ENCODE measurements at places on chromosomes 5 and 9.

- DNase-seq: no peak
These were observed 3.7 kb downstream of the GALNT12 start for GRCh38 chr9:98811051-98811650.

- no peak for DNase-seq
These were observed 674.9 kb downstream of the SEMA5A start for GRCh38 chr5:8870959-8871355.

DNA sequence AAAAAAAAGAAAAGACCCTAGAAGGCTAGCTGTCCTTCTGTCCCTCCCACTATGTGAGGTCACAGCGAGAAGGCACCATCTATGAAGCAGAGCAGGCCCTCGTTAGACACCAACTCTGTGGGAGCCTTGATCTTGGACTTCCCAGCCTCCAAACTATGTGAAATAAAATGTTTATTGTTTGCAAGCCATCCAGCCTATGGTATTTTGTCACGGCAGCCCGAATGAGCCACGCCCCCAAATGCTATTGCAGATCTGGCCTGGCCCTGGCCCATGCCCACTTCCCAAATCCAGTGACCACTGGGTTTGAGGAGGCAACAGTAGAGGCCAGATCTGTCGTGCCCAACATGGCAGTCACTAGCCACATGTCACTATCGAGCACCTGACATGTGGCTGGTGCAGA is 10.8 kb downstream of the STK10 start:
- DNase-seq: no peak

GRCh38 chr9:136078024-136078423 is 17.1 kb downstream of the NACC2 start:
- DNase-seq: no peak

DNA sequence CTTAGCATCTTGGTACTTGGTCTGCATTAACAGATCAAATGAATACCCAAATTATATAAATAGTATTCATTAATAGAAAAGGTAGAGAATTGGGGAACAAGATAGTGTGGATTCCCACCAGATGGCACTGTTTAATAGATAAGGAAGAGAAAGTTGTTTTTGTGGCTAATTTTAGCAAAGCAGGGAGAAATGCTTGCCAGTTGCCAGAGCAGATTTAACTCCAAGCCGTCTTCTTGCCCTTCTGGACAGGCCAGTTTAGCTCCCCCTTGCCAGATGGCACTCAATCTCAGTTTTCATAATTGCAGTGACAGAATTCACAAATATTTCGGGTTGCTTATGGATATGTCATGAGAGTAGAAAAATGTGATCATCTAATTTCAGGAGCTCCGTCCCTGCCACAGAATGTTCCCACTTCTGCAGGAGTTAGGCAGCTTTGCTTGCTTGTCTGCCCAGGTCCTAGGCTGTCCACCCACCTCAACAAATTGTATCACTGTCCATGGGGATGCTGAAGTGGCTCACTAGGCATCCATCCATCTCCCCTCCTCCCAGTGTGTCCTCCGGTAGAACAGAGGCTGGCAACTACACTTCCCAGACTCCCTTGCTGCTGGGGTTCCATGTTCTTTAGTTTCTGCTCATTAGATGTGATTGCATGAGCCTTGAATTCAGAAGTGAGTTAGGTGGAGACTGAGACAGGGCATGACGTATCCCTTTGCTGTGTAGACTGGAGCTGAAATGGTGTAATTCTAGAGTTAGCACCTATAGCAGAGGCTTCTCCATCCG is 11.8 kb upstream of the HEXB start:
- no peak for DNase-seq

DNA sequence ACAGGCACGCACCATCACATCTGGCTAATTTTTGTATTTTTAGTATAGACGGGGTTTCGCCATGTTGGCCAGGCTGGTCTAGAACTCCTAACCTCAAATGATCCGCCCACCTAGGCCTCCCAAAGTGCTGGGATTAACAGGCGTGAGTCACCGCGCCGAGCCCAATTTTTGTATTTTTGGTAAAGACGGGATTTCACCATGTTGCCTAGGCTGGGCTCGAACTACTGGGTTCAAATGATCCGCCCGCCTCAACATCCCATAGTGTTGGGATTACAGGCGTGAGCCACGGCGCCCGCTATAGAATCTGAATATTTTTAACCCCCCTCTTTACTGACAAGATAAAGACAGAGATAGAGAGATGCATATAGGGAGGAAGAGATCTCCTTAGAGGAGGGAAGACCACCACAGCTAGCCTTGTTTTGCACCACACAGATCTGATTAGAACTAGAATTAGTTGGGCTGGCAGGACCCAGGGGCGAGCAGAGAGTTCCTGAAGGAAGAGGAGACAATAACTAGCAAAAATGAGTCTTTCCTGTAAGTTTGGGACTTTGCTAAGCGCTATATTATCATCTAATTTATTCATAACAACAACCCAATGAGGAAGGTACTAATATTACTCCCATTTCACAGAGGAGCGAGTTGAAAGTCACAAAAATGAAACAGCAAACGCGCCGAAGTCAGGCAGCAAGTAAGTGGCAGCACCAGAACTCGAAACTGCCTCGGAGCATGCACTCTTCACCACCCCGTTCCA is 1.5 kb upstream of the ANKHD1 start:
- no peak for DNase-seq

GRCh38 chr5:83036991-83037575 is 40.1 kb downstream of the TMEM167A start:
- DNase-seq: no peak

GRCh38 chr5:68729678-68730077 is 364.1 kb upstream of the SLC30A5 start:
- no peak for DNase-seq

DNA sequence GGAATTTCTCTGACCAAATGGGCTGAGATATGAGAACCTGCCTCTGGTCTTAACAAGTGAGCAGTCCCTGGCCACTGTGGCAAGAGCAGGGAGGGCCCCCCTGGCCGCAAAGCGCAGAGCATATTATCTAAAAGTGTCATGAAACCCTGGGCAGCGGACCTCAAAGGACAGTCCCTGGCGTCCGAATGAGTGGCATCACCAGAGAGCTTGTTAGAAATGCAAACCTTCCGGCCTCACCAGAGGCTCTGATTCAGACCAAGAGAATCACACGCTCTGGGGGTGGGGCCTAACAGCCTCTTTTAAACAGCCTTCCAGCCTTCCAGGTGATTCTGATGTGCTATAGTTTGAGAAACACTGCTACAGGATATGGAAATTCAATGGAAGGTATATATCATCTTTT is 10.9 kb downstream of the PTPN3 start:
- no peak for DNase-seq

DNA sequence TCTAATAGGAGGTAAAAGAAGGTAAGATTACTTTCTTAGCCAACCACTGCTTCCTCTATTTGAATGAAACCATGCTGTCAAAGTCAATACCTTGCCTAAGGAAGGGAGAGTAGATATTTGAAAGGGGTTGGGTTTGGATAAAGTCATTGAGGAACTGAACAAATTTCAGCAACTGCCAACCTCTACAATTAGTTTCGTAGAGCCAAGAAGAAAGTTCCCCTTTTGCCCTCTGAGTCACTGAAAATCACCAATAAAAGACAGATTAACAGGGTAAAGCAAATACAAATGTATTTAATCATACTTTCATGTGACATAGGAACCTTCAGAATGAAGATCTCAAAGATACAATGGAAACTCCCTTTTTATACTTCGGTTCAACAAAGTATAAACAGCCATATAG is 615.7 kb downstream of the GABRG2 start:
- DNase-seq: no peak

DNA sequence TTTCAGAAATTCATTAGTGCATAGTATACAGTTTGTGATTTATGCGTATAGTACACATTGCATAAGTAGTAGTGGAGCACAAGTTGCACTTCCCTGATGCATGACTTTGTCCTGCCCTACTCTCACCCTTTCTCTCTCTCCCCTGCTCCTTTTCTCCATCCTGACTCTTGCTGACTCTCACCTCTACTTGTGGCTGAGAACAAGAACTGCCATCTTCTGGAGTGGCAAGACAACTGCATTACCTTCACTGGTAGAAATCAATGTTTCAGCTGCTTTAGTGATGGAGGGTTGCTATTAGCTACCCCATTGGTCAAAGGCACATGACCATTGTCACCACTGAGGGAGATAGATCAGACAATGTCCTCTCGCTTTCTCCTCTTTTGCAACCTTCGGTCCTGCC is 26.9 kb downstream of the SPEF2 start:
- no peak for DNase-seq

- no peak for DNase-seq
These were observed 62.5 kb upstream of the FCN2 start for GRCh38 chr9:134818000-134818568.

GRCh38 chr5:61142811-61143210 is 19.5 kb downstream of the SMIM15 start:
- no peak for DNase-seq

GRCh38 chr9:84123648-84124406 is 143.2 kb downstream of the RMI1 start:
- DNase-seq: no peak

GRCh38 chr9:133509179-133510083 is 15.3 kb downstream of the MYMK start:
- no peak for DNase-seq

DNA sequence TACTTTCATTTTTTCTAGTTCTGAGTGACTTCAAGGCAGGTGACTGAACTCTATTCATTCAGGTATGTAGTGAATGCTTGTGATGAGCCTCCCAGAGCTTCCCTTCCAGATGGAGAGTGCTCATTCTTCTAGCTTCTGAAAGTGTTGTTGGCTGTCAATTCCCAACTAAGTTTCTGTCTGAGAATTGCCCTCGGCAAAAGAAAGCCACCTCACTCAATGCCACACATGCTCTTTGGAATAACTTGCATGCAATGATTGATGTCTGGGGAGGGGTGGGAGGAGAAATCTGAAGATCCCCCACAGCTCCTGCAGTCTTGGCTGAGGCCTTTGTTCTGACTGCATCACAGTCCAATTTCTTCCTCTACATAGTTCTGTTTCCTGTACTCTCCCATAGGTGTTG is 123.1 kb upstream of the C6 start:
- DNase-seq: no peak

DNA sequence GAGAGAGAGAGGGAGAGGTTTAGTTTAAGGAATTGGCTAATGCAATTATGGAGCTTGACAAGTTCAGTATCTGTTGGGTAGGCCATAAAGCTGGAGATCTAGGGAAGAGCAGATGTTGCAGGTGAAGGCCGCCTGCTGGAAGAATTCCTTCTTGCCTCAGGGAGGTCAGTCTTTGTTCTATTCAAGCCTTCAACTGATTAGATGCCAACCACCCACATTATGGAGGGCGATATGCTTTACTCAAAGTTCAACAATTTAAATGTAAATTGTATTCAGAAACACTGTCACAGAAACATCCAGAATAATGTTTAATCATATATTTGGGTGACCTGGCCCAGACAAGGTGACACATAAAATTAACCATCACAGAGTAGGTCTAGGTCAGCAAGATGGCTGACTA is 51.7 kb upstream of the SSBP2 start:
- no peak for DNase-seq

DNA sequence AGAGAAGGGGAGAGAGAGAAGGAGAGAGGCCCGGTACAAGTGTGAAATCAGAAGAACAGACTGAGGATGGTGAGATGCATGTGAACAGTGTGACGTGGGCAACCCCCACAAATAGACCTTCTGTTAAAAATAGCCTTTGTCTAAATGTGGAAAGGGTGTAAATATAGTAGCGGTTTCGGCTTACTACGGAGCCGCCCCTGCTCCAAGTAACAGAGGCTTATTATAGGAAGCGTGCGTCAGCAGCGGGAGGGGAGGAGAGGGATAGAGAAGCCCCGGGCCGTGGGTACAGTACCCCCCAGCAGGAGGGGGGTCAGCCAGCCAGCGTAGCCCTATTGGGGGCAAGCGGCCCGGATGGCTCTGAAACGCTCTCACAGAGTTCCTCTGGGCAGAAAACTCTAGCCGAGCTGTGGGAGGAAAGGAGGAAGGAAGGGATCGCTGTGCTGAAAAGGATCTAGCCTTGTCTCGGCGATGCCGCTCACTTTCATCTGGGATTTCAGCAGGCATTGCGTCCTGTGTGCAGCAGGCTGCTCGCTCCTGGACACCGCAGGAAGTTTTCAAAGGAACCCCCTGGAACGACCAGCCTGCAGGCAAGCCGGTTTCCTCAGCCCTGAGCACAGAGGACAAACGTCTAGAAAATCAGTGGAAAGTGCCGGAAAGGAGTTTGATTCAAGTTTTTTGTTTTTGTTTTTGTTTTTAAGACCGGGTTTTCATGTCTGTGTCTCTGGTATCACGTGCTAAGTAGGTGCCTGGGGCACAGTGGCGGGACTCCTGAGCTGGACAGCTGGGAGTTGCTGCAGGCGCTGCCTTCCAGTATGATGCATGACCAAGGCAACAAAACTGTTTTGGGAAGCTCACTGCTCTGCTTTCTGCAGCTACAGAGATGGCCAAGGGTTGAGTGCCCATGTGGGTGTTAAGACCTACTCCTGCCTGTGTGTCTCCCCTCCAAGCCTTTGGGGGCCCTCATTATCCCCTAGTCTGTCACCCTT is 146.6 kb downstream of the SEC61B start:
- DNase-seq: peak; percentile 7

DNA sequence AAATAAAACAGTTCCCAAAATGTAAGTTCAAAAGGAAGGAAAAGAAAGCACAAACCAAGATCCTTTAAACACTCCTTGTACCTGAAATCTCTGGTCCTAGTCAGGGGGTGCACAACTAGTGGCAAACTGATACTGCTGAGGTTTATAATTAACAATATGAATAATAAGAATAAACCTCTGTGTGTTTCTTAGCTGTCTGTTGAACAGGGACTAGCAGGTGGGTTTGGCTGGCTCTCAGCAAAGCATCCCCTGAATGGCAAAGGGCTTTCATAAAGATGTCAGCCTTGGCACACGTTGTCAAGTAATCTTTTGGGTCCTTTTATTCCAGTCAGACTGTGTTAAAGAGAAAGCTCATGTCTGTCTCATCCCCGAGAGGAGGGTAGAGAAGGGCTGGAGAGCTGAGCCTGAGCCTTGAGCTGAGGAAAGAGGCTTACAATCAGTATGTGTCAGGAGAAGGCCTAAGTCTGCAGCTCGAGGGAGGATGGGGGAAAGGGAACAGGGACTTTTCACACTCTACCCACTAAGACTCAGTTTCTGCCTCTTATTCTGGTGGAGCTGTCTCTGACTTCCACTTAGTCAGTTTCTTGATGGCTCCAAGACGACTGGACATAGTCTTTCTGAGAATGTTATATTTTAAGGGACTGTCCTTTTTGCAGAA is 123.0 kb downstream of the GALNT10 start:
- DNase-seq: no peak

- no peak for DNase-seq
These were observed 72.7 kb upstream of the NFIL3 start for GRCh38 chr9:91496351-91496750.

GRCh38 chr5:89706731-89707130 is 702.8 kb downstream of the CETN3 start:
- DNase-seq: no peak

GRCh38 chr5:76204713-76205112 is 121.5 kb downstream of the SV2C start:
- DNase-seq: no peak

DNA sequence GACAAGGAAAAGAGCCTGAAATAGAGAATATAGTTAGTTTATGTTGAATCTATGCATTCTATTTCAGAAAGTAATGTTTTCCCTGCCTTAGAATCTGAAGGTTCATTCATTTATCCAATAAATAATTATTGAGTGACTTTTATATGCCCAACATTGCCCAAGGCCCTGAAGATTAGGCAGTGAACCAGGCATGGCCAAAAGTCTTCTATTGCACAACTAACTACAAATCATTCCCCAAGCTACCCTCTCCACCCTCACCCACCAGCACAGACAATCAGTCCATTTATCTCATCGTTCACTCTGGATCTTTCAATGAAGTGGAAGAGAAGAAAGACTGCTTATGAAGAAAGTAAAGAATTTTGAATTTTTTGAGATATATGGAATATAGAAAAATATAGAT is 268.4 kb downstream of the PLK2 start:
- no peak for DNase-seq

Measured in HL-60 (cell line).